ENCODE measurements at places on chromosomes 5 and 9.
A peak's percentile ranks its signal among the peaks of the same experiment; 100 is the strongest.

- no peak for DNase-seq
Measured at GRCh38 chr5:110702704-110703103, 23.8 kb downstream of the TMEM232 start.

DNA sequence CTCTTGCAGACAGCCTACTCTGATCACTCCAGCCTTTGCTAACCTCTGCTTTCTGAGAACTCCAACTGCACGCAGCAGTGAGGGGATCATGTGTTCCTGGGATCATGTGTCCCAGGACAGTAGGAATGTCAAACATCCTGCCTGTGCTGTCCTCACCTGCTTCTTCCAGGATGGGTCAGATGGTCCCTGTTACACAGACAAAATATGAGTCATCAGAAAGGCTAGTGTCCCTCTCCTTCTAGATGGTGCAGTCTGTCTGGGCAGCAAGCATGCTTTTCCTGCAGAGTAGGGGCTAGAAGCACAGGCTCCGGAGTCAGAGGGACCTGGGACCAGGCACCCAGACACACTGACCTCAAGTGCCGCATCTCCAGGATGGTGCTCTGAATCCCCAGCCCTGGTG is 20.1 kb upstream of the SLC25A48 start:
- no peak for DNase-seq

GRCh38 chr5:43036856-43037635 is 3.1 kb downstream of the ANXA2R start:
- no peak for DNase-seq

GRCh38 chr9:12224449-12224848 is 468.7 kb upstream of the TYRP1 start:
- no peak for DNase-seq

GRCh38 chr5:149294872-149295829 is 23.5 kb downstream of the AFAP1L1 start:
- no peak for DNase-seq

DNA sequence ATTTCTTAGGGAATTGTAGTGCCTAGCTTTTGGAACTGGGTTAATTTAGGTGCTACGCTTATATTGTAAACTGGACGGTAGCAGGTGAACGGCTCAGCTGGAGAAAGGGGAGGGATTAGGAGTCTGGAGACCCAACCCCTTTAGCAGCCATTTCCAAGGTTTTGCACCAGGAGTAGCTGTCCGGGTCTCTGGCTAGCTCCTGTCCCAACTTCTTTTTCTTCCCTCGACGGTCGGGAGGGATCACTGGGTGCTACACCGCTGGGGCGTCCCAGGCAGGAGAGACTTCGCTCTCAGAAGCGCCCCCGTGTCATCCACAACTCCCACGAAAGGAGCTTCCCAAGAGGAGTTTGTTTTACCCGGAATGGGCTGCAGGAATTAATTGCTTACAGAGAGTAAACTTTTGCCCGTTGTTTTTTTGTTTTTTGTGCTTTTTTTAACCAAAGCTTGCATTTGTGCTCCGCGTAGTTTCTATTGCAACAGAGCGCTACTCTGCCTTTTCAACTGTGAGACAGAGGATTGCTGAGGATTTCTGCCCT is 1640.9 kb upstream of the C9orf72 start:
- peak; percentile 32 for DNase-seq

DNA sequence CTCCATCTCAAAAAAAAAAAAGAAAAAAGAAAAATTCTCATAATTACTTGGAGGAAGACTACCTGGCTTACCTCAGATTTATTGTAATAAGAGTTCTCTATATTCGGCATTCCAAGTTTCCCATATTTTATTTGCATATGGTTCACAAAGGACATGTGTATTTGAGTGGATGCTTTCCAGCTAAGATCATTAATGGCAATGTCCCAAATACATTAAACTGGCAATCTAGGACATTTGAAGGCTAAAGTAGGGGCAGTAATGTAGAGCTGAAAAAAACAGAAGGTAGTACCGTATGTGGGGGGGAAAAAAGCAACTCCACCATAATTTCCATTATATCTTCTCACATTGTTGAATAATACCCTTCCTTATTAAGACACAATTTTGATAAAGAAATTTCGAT is 4.9 kb downstream of the TUT7 start:
- no peak for DNase-seq

- DNase-seq, result no peak
Measured at GRCh38 chr5:9467199-9468059, 78.4 kb downstream of the SEMA5A start.

DNA sequence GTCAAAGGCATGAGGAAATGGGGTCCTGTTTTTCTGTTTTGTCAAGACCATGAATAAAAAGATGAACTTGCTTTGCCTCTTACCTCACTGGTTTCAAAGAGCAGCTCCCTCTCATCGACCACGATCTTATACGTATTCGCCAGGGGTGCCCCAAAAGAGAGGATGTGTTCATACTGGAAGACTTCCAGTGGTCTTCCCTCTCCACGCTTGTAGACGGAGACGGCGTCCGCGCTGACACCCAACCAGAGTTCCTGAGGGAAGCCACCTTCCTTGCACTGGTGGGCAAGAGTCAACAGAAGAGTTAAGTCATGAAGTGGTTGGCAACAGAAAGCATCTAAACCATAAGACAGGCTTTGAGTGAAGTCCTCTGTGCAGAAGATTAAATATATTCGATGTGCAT is 51.4 kb upstream of the RETREG1 start:
- DNase-seq, result no peak

DNA sequence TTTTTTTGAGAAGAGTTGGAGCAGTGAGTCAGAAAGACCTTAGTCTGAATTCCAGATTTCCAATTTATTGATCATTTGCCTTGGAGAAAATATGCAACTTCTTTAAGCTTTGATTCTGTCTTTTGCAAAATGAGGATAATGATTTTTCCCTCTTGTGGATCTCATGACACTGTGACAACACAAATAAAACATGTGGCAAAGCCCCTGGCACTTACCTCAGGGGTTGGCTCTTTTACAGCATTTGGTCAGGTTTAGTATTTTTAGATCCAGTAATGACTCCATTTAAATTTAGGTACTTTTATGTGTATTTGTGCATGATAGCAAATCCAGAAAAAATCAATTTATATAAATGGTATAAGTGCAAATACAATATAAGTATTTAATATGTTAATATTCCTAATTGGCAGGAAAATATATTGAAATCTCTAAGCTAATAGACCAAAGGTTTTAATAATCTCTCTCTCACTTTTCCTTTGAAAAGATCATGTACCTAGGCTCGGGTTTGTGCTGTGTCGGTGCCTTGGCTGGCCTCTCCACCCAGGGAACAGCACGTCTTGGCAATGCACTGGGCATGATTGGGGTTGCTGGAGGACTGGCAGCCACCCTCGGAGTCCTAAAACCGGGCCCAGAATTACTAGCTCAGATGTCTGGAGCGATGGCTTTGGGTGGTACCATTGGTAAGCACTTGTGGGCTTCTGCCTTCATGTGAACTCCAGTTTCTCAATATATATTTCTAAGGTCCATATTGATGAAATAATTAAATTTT is 49.7 kb downstream of the NNT start:
- no peak for DNase-seq

GRCh38 chr5:171562822-171563221 is 143.4 kb downstream of the FGF18 start:
- DNase-seq, result no peak

GRCh38 chr9:108130905-108131304 is 641.3 kb upstream of the KLF4 start:
- DNase-seq, result peak; percentile 11

GRCh38 chr9:134058716-134059115 is 9.1 kb downstream of the BRD3 start:
- DNase-seq, result no peak

DNA sequence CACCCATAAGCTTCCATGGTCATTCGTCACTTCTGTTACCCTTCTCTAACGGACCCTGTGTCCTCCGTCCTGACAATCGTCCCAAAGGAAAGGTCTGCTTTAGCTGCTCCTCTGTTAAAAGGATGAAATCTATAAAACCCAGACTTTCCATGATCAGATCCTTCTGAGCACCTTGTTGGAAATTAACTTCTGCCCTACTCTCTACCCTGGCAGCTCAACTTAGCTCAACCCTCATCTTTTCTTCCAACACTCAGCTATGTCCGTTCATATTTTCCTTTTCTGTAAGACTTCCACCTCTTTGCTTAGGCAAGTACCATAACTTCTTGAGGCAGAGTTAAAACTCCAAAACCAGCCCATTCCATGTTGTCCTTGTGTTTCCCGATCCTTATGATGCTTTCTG is 205.4 kb downstream of the SPATA31A6 start:
- no peak for DNase-seq

DNA sequence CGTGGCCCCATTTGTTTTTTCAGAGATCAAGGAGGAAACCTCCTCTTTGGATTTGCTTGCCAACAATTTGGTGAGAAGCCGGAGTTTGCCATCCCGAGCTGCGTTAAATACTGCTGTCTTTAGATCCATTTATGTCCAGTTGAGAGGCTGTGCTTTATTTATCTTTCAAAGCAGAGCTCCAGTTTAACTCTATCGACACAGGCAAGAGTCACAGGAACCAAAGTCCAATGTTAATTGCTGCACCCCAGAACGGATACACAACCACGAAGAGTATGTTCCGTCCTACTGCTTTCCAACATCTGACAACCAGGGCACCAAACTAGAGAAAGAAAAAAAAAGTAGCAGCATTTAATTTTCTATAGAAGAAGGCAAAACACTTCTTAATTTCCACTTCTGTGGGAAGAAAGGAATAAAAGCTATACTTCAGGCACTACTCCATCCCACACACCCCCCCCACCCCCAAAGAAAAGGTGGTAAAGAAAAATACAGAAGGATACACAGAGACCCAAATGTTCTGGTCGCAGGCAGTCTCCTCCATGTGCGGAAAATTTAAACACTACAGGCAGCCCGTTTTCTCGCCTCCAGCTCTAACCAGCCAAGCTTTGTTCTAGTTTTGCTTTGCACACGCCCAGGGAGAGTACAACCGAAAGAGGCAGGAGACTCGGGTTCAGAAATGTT is 1.1 kb downstream of the FEM1C start:
- no peak for DNase-seq

DNA sequence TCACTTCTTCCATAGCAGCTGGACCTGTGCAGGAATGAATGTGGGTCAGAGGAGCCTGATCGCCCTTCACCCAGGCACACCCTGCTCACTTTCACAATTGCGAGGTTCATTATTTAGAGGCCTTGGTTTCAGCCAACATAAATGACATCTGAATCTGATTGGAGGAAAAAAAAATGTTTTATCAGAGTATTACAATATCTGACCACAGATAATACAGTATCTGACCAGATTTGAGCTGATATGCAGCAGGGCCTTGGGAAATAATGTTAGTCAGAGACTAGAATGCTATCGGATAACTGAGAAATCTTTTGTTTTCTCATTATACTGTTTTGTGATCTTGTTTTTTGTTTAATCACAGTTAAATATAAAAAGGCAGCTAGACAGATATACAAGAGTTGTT is 7.7 kb downstream of the ICE1 start:
- DNase-seq, result no peak

DNA sequence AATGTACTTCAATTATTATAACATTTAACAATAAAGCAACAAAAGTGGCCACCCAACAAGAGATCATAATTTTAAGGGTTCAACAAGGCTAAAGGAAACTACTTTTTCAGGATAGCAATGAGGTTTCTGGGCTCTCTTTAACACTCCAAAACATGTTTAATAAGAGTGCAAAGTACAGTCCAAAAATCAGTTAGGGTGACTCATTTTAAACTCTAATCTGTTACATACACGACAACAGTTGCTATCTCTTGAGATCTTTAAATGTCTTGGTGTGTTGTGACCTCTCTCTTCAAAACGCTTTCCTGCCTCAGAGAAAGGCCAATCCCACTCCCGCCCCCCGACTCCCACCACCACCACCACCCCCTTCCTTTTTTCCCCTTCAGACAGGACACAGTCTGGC is 11.5 kb downstream of the NFIB start:
- DNase-seq, result no peak

GRCh38 chr5:39256477-39257235 is 37.3 kb upstream of the FYB1 start:
- no peak for DNase-seq

GRCh38 chr9:127810378-127811187 is 7.9 kb downstream of the FPGS start:
- no peak for DNase-seq

DNA sequence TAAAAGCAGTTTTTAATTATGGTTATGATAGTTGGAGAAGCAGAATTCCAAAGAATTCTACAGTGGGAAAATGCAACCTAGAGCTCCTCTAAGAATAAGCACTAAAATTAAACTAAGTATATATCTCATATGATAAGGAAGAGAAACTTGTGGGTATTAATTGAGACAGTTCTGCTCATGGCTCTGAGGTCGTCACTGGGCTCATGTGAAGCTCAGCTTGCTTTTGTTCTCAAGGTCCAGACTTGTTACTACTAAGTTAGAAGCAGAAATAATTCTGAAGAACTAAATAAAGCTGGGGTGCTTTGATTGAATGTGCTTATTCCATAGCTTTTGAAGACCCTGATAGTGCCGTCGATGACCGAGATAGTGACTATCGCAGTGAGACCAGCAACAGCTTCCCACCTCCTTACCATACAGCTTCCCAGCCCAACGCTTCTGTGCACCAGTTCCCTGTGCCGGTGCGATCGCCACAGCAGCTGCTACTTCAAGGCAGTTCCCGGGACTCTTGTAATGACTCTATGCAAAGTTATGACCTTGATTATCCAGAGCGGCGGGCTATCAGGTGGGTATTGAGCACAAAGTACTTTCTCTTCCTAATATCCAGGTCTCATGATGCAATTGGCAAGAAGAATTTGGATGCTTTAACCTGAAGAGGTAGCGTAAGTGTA is 133.7 kb downstream of the UNC13B start:
- no peak for DNase-seq

Measured in NCI-H510A (cell line).